ENCODE measurements at places on chromosomes 11 and 22.

- DNase-seq, result no peak
These were observed 1164.1 kb upstream of the CNTN5 start for GRCh38 chr11:97856666-97857065.

DNA sequence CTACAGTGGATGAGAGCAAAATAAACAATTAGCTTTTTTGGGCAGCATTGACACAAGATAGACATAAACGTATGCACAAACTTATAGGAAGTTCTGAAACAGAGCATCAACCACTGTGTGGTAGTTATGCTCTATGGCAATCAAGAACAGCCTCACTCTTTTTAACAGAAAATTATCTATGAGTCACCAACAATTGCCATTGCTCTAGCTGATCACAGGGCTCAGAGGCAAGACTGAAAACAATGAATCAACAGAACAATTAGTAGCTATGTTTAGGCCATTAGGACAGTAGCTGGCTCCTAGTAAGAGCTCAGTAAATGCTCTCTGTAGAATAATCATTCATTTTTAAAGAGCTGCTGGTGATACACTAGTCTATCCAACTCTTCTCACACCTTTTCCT, 34.9 kb upstream of the PICALM start:
- DNase-seq, result no peak

GRCh38 chr11:91664521-91664920, 560.1 kb upstream of the FAT3 start:
- DNase-seq, result no peak

DNA sequence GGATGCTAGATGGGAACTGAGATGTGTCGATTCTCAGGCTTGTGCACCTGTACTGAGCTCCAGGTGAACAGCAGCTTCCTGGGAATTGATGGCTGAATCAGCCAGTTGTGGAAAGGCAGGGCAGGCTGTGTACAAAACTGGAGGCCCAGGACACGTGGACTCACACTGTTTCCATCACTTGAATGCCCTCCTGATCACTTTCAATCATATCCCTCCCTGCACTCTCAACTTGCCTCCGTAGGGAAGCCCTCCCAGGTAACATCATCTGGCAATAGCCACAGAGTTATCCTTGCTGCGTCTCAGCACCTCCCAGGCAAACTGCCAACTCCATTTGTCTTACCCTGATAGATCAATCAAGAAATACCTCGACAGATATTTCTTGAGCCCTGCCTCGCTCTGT, 10.1 kb downstream of the FAM83F start:
- no peak for DNase-seq

DNA sequence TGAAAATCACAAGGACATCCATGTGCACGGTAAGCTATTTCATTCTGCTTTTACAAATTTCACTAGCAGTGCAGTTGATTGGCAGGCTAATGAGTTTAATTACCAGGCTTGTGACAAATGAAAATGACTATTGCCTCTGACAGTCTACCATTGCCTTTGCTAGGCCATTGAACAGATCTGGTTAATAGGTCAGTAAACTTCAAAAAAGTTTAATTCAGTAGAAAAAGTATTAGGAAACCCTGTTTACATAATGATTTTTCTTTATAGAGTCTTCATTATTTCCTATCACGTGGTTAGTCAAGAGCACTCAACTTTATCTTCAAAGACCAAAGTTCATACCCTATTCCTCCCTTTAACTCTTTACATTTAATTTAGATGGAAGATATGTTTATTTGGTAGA, 77.0 kb downstream of the PRMT3 start:
- DNase-seq, result no peak

GRCh38 chr22:44801476-44801875, 49.1 kb downstream of the ARHGAP8 start:
- no peak for DNase-seq

DNA sequence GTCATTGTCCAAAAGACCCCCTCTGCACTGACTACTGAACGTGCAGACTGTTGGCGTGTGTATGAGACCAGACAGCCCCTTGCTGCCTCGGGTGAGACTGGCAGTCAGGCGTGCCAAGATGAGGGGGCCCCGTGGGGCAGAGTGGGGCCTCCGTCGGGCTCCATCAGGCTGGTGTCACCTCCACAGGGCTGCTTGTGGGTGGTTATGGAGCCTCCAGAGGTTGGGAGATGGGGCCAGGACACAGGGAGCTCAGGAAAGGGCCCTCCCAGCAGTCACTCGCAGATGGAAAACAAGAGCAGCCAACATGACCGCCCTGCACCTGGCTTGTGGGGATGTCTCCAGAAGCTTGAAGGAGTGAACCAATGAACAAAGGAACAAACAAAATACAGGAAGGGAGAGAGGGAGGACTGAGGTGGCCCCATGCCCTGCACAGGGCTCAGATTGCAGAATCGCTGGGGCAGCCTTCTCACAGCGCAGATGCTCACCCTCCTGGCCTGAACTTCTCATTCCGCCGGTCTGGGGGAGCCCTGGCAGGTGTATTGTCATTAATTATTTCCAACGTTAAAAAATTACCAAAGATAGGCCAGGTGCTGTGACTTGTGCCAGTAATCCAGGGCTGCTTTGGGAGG, 5.5 kb upstream of the PHLDA2 start:
- DNase-seq, result no peak

DNA sequence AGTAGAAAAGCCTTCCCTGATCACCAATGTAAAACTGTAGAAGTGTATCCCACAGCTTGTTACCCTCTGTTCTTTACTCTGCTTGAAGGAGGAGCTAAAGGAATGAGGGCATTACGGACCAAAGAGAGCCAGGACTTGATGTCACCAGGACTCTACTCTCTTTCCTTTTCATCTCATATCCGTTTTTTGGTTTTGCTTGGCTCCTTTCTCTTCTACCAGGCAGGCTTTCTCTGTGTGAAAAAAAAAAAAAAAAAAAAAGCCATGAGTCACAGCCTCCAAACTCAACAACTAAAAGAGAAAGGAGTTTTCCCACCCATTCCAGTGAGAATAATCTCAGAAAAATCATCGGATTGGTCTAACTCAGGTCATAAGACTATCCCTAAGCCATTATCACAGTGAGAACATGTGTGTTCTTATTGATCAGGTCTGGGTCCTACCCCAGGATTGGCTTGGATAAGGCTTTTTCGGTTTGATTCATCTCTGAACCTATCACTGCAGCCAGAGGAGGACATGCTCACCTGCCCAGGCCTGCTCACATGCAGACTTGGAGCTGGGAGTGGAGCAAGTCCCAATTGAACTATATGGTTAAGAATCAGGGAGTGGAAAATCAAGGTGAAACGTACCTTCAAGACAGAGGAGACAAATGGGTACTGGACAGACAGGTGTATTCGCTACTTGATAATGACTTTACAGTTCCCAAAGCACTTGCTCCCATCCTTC, 19.4 kb upstream of the LRRC55 start:
- no peak for DNase-seq

Data from CD4-positive, alpha-beta T cell treated with Interleukin-6 at 100 ng/mL for 8 hours (primary cell).